ENCODE measurements at places on chromosomes 5 and 9.

GRCh38 chr9:123073991-123074422, 40.5 kb downstream of the GPR21 start:
- DNase-seq, result no peak

DNA sequence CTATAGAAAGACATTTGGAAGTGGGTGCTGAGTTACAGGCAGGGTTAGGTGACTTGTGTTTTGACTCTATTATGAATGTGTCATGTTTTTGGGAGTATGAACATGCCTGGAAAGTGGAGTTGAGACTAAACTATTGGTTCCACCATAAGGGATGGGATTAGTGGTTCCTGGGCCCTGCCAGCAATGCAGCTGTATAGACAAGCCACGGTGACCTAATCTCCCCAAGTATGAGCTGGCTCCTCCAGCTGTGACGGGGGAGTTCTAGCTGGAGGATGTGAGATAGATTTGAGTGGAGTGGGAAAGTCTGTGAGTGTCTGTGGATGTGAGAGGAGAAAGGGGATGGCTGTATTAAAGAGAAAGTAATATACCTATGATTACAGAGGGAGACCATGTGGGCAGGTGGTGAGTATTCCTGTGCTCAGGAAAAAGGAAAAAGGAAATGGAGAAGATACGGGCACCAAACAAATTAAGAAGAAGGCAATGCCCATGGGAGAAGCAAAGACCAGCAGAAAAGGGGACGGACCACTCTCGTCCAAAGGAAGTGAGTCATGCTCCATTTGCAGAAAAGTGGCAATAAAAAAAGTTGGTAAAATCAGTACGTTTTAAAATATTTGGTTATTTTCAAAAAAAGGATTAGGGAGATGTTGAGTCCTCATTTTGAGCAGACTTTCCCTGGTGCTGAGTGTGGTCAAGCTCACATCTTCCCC, 48.3 kb upstream of the ICE1 start:
- DNase-seq, result no peak

DNA sequence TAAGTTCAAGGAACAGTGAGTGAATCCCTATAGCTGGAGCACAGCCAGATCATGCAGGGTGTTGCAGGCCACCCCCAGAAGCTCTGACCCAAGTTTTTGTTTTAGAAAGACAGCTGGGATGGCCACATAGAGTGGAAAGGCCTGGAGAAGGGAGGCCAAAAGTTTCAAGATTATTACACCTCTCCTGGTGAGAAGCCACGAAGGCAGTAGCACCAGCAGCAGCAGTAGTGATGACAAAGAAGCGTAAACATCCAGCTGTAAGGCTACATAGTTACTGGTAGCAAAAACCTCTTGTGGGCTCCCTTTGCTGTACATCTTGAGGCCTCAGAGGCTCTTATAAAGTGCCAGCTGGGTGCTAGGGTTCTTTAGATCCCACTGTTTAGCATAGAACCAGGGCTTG, 11.8 kb downstream of the ADAMTSL1 start:
- DNase-seq, result no peak

- no peak for DNase-seq
These were observed 76.3 kb upstream of the PCSK1 start for GRCh38 chr5:96509316-96509715.

DNA sequence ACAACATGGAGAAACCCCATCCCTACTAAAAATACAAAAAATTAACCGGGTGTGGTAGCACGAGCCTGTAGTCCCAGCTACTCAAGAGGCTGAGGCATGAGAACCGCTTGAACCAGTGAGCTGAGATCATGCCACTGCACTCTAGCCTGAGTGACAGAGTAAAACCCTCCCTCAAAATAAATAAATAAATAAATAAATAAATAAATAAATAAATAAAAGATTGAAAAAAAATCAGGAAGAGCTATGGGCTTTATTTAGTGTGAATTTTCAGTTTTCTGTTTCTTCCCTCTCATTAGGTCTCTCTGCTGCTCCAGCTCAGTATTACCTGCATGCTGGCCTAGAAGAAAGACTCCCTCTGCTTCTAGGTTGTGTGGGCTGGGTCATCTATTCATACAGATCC, 47.8 kb upstream of the TRMT10B start:
- DNase-seq, result no peak

DNA sequence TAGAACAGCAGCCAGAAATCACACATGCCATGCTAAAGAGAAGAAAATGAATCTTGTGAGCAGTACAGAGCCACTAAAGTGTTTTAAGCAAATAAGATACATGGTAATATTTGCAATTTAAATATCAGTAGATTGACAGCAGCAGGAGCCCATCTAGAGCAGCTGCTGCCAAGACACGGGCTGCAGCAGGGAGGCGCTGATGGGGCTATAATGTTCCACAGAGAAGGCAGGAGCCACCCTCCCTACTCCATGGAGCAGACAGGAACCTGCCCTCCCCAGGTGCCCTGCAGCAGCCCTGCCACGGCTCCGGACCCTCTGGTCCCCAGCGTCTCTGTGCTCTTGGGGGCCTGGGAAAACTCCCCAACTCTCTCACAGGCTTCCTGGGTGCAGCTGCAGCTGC, 224.1 kb upstream of the ISL1 start:
- no peak for DNase-seq

DNA sequence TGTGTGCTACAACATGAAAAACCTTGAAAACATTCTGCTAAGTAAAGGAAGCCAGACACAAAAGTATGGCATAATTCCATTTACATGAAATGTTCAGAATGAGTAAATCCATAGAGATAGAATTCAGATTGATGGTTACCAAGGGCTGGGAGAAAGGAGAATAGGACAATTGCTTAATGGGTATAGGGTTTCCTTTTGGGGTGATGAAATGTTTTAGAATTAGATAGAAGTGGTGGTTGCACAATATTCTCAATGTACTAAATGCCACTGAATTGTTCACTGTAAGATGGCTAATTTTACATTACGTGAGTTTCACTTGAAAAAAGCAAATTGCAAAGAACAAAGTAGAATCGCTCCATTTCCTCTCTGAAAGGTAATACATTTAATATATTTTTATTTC, 43.0 kb upstream of the GAS1 start:
- DNase-seq, result no peak

- no peak for DNase-seq
These were observed at the start of gene FYB1 for GRCh38 chr5:39219437-39219836. Gene FYB1, minus strand, starts transcription at chr5:39219563. Its CDS starts 16,603 bp downstream, at chr5:39202960.

DNA sequence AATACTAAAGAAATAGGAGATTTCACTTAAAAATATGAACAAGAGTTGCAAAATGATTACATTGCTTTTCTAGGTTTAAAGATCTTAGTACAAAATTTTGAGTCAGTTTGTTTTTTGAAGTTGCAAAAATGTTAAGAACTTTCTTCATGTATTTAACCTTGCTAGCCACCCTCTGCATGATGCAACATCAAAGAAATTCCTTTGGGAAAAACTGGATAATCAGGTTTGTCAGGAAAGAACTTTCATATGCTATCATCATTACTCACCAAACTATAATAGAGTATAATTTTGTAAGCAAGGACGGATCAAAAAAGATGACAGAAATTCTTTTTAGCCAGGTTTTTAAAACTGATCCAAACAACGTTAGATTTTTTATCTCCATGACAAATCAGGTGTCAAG, 116.9 kb upstream of the MRPS30 start:
- DNase-seq, result no peak

DNA sequence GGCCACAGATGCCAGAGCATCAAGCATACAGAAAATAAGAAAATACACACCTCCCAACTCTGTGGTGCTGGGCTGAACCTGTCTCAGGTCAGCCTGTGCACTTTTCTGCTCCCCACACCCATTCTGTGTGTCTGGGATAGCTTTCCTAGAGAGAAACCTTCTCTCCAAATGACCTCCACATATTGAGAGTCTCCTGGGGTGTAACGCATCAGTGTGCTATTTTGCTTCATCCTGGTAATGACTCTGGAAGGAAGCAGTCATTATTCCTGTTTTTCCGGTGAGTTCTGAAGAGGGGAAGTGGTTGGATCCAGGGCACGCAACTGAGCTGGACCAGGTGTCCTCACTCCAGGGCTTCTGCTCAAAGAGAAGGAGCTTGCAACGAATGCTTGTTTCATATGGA, 73.2 kb upstream of the SH3PXD2B start:
- no peak for DNase-seq

GRCh38 chr9:127170103-127170502, 47.7 kb upstream of the ANGPTL2 start:
- DNase-seq, result no peak

GRCh38 chr5:113806250-113806649, 292.8 kb downstream of the YTHDC2 start:
- no peak for DNase-seq

- no peak for DNase-seq
These were observed 55.4 kb downstream of the SEMA4D start for GRCh38 chr9:89442501-89442978.

GRCh38 chr5:12147513-12147912, 243.3 kb upstream of the CTNND2 start:
- no peak for DNase-seq
